Left forelimb (tissue), 1 donor: ENCODE measurements at places on chromosomes 5 and 9.

DNA sequence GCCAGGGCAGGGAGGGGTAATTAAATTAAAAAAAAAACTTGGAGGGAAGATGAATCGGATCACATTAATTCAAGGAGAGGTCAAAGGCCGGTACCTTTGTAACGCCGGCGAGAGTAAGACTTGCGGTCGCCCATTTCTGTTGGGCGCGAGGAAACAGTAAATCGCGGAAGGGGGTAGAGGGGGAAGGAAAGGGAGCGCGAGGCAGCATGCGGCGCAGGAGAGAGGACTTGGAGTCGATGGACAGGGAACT, 324 bp upstream of the RGMB start:
- DNase-seq: no peak

GRCh38 chr5:30100929-30101328, 1092.6 kb upstream of the CDH6 start:
- no peak for DNase-seq

GRCh38 chr5:2752821-2753439, 1.5 kb upstream of the IRX2 start:
- DNase-seq: no peak

DNA sequence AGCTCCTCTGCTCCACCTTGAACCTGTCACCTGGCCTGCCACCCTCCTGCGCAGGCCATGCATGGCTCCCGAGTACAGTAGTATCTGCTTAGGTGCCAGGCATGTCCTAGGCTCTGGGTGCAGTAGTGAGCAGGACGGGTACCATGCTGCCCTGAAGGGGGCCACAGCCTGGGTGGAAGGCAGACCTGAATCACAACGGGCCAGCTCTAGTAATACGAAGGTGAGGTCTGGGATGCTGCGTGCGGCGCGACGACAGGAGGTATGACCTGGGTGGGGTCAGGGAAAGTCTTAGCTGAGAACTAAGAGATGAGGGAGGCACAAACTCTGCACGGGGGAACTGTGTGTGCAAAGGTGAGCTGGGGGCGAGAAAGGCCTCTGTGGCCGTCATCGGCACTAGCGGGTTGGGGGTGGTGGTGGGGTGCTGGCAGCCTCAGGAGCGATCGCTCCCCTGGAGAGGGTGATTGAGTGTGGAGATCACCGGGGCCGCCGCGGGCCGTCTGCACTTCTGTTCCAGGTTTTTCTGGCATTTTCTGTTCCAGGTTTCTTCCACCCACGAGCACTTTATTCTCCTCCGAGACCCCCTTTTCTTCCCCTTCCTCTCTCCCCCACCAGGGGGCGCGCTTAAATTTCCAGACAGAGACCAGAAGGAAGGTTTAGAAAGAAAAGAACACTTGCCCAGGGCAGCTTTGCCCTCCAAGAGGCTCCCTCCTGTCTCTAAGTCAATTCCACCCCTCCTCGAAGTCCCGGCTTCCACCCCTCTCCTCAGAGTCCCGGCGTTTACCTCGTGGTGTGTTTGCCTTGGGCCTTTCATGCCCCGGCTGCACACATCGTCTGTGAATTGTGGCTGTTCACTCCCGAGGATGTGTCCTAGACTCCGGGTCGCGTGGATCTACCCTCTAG, 15.1 kb downstream of the PDLIM4 start:
- peak; percentile 72 for DNase-seq
